Suppressor macrophage treated with lipopolysaccharide for 4 hours (primary cell): ENCODE measurements at places on chromosomes 11 and 22.
A peak's percentile ranks its signal among the peaks of the same experiment; 100 is the strongest.

DNA sequence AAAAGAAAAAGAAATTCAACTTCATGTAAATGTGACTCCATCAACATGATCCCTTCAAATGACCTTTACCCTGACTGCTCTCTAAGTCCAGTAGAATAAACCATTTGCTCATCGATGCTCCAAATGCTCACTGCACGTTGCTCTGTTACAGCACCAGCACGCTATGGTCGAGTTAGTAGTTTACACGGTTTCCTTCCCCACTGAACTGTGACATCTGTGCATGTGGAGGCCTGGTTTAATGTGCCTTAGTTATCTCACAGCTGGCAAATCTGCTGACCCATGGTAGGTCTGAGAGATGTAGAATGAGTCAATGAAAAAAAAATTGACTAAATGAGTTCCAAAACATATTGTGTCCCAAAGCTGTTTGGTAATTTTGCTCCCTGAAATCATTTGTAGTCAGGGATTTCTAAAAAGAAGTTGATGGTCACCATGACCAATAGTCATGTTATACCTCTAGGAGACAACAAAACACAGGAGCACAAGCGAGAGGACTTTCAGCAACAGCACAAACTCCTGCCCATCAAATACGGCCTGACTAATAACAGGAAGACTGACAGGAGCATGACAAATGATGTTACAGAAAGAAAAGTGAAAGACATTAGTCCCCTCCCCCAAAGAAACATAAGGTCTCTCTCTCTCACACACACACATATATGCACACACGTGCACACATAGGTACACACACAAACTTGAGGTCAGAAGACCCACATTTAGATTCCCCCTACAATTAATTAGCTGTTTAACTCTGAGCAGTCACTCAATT is 624.5 kb downstream of the OPCML start:
- DNase-seq = no peak

DNA sequence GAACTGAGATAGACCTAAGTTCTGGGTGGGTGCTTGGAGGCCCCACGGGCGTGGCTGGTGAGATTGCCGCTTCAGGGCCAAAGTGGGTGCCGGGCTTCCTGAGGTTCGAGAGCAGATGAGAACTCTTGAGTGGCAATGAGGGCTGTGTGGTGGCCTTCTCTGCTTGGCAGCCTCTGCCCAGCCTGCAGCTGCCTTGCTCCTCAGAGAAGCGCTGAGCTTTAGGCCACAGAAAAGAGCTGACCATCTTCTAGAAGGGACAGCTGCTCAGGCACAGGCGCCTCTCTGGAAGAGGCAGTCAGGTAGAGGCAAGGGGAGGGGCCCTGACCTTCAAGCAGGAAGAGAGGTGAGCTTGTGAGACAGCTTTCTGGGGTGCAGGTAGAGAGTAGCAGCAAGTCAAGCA is 72.8 kb downstream of the MED15 start:
- no peak for DNase-seq

DNA sequence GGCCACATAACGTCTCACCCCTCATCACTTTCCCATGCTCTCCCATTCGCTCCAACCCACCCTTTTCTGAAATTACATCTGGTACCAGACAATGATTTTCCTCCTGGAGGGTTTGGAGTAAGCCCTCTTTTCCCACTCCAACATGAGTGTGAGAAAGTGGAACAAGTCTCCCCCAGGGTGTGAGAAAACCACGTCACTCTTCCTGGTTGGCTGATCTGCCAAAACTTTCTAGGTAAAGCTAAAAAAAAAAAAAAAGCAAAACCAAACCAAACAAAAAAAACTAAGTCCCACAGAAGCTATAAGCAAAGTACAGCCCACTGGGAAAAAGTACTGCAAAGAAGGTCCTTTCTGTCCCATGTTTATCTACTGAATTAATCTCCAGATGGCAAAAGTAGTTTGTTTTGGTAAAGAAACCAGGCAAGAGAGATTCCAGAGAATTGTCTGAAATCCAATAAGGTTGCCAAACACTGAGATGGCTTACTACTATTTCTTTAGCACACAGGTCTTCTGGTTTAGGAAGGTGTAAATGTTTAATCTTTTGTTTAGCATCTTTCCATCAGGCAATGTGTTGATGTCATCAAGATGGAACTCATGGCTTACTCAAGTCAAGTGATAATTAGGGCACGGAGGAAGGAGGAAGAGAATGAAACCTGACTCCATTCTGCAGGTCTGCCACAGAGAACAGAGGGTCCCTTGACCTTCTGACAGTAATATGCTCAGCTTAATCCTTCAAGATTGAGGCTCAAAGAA is 395.6 kb downstream of the LARGE1 start:
- no peak for DNase-seq

DNA sequence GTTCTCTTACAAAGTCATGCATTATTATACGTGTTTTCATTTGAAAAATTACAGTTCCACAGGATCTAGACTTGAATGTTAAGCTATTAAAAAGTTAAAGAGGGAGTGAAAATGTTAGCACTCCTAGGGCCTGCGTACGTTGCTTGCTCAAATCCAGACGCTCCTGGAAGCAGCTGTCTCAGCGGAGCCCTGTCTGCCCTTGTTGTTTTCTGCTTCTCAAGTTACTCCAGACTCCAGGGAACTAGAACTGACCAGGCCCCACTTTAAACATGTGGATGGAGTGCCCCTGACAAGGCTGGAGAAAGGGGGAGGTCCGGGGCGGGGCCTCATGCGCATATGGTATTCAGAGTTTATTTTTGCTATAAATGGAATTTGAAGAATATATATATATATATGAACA is 9.6 kb downstream of the PARVB start:
- no peak for DNase-seq

DNA sequence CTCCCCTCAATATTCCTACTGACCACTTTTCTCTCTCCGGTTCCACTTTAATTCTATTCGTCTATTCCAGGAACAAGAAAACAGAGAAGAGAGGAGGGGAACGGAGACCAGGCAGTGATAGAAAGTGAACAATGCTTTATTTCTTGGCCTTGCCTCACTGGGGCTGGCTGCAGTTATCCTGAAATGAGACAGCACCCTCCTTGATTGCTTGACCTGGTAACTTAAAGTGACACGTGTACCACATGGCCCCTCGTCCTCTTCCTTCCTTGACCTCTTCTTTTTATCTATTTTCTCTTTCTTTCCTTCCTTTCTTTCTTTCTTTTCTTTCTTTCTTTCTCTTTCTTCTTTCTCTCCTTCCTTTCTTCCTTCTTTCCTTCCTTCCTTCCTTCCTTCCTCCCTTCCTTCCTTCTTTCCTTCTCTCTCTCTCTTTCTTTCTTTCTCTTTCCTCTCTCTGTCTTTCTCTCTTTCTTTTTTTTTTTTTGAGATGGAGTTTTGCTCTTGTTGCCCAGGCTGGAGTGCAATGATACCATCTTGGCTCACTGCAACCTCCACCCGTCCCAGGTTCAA is 52.8 kb upstream of the CLMP start:
- no peak for DNase-seq

DNA sequence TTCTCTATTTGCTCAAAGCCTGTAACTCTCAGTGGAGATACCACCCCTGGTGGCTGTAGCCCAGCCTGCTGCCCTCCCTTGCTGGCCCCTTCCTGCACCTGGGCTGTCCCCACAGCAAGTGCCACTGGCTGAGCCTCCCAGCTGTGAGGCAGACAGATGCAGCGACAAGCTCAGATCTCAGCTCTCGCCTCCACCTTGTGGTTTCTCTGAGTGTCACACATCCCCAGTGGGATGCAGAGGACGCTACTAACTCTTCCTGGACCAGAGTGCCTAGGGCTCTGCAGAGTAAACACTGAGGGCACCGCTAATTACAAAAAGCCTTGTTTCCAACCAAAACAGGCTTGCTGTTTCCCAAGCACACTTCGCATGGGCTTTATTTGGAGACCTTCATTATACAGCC is 8.9 kb downstream of the YPEL1 start:
- peak; percentile 28 for DNase-seq

DNA sequence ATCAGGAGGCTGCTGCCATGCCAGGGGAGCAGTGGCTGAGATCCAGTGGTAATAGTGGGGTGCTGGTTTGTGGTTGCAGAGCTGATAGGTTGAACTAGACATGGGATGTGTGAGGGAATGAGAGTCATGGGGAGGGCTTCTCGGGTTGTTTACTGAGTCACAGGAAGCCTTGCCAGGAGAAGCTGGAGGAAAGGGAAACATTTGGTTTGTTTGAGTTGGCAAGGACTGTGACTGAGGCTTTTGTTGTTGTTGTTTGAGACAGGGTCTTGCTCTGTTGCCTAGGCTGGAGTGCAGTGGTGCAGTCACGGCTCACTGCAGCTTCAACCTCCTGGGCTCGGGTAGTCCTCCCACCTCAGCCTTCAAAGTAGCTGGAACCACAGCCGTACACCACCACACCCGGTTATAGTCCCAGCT is 49.3 kb downstream of the CABIN1 start:
- DNase-seq = no peak

GRCh38 chr11:79028225-79028624 is 412.6 kb downstream of the TENM4 start:
- peak; percentile 12 for DNase-seq

GRCh38 chr11:131391176-131391575 is 20.8 kb downstream of the NTM start:
- no peak for DNase-seq

GRCh38 chr11:108787105-108787504 is 122.2 kb downstream of the DDX10 start:
- DNase-seq = no peak

- DNase-seq = no peak
Observed at GRCh38 chr11:36030731-36031281, 86.9 kb downstream of the LDLRAD3 start.

- DNase-seq = no peak
Observed at GRCh38 chr11:2769409-2770095, 69.8 kb upstream of the KCNQ1OT1 start.

DNA sequence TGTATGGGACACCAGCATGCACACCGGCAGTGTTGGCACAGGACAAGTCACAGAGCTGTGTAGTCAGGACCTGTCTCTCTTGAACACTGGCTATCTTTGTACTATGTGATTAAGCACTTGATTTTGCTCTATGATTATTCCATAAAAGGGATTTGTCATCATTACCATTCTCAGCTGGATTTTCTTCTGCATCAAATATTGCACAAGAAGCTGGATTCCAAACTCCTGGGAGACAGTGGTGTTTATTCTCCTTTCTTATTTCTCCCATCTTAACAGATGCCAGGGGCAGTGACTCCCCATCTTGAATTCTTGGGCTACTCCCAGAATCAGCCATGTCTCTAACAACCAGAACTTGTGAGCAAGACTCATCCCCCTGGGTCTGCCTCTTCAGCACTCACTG is 62.5 kb upstream of the GNAZ start:
- no peak for DNase-seq
